ENCODE measurements at places on chromosomes 1 and 21.

DNA sequence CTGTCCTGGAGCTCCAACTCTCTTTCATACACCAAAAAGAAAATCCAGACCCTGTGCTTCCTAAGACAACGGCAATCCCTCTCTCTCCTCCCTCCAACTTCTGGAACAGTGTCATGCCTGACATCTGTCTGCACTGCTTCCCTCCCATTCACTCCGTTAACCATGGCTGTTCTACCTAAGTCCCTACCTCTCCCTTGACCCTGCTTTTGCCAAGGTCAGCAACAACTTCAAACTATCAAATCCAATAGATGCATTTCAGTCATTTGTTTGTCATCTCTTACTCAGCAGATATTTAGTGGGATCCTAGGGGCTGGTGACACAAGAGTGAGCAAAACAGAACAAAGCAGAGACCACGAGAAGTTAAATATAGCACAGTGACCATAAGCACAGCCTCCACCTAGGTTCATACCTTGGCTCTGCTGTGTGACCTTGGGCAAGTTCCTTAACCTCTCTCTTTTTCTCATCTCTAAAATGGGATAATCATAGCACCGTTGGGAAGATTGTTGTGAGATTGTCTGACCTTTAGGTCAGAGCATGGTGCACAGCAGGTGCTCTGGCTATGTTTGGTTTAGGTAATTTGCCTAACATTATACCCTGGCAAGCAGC lies 88.9 kb downstream of the TMEM53 start:
- DNase-seq, result no peak

GRCh38 chr21:46065914-46066551 lies 31.9 kb upstream of the COL6A2 start:
- DNase-seq, result no peak

DNA sequence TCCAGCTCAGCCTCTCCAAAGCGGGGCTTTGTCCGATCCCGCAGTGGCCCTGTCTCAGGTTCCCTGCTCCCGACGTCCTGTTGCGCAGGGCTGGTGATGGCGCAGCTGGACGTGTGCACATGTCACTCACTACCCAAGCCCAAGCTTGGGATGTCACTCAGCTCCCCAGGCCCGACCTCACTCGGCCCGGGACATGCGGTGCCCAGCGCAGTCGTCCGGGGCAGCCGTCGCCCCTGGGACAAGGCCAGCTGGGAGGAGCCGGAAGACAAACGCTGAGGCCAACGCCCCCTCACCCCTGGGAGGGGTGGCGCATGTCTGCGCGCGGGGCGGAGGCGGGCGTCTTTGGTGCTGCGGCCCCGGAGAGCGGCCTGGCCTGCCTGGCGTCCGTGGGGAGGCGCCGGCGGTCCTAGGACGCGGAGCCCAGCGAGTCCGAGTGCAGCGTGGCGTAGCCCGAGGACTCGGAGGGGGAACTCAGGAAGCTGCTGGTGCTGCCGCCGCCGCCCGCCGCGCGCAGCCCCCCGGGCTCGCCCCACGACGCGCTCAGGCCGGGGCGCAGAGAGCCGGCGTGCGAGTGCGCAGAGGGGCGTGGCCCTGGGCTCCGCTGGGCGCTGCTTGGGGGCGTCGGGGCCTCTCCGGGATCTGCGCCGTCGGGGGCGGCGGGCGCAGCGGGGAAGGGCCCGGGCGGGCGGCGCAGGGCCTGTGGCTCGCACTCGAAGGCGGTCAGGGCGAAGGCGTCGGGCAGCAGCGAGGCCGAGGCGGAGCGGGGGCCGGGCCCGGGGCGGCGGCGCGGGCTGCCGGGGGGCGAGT lies 5.2 kb downstream of the HES3 start:
- DNase-seq, result no peak

GRCh38 chr1:115261496-115261895 lies 76.6 kb downstream of the NGF start:
- DNase-seq, result no peak

DNA sequence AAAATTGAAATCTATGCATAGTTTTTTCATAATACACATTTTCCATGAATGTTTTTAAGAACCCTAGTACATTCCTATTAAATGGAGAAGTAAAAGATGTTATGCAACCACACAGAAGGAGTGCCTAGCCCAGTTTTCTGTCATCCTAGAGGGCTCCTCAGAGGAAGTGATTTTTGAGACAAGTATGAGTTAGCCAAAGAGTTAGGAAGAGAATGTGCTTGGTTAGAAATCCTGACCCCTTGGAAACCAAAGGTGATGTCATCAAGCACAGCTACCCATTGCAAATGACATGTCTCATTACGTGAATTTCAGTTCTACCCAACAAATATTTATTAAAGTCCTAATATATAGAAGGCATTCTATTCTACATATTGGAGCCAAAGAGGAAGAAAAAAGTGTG lies 88.9 kb upstream of the TNFSF4 start:
- DNase-seq, result no peak

- no peak for DNase-seq
Measured at GRCh38 chr1:54991939-54992338, 6.8 kb upstream of the BSND start.

DNA sequence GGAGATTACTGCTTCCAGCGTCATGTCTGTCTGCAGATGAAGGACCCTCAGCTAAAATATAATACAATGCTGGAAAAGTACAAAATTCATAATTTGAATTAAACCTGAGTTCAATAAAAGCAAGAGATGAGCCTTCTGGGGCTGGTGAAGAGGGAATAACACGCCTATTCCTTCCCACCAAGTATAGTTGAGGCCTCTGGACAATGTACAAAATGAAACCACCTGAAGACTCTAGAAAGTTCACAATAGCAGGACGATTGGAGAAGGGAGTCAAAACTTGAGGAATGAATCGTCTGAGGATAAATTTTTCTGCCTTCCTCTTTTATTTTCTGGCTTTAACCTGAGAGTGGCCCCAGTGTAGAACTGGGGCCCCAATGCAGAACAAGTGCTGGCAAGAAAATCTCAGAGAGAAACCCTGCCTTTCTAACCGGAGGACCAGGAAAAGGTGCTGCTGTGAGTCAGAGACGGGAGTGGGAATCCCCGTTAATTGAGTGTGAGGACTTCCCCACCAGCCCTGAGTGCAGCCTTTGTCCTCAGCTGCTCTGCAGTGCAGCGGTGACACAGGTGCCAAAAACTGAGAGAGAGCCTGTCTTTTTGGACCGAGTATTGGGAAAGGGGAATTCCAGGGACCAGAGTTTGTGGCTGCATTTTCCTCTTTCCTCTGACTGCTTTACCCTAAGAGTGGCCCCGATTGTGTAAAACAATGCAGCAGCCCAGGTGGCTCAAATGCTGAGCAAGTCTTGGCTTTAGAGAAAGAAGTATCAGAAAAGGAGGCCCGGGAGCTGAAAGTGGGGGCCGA lies 264.9 kb downstream of the DYRK1A start:
- no peak for DNase-seq

DNA sequence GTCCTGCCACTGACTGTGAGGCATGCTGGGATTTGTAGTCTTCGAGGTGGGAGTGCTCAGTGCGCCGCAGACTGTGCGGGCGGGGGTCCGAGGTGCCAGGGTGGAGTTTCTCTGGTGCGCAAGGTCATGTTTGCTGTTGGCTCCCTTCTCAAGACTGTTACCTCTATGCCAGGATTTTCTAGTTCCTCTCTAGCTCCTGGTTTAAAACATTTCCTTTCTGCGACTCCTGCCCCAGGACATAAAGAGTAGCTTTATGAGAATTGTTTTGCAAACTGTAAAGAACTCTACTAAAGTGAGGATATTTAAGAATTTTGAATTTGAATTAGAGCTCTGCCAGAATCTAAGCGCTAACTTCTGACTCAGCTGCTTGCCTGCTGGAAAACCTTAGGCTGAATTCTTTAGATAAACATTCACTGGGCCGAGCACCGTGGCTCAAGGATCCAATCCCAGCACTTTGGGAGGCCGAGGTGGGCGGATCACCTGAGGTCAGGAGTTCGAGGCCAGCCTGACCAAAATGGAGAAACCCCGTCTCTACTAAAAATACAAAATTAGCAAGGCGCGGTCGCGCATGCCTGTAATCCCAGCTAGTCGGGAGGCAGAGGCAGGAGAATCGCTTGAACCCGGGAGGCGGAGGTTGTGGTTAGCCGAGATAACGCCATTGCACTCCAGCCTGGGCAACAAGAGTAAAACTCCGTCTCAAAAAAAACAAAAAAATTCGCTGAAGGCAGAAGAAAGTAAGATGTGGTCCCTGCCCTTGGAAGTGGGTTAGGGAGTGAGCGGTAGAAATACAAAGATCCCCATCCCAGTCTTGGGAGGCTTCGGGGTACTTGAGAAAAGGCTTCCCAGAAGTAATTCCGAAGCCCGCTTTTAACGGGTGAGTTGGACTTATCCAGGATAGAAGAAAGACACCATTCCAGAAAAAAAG lies 992 bp upstream of the USP48 start:
- no peak for DNase-seq

- DNase-seq, result no peak
Measured at GRCh38 chr1:38444311-38444710, 397.7 kb upstream of the POU3F1 start.

GRCh38 chr21:15171546-15171945 lies 106.7 kb upstream of the NRIP1 start:
- no peak for DNase-seq

GRCh38 chr1:77899647-77900320 lies 11.4 kb downstream of the NEXN start:
- no peak for DNase-seq

- no peak for DNase-seq
Measured at GRCh38 chr1:219659005-219659600, 46.2 kb upstream of the ZC3H11B start.

DNA sequence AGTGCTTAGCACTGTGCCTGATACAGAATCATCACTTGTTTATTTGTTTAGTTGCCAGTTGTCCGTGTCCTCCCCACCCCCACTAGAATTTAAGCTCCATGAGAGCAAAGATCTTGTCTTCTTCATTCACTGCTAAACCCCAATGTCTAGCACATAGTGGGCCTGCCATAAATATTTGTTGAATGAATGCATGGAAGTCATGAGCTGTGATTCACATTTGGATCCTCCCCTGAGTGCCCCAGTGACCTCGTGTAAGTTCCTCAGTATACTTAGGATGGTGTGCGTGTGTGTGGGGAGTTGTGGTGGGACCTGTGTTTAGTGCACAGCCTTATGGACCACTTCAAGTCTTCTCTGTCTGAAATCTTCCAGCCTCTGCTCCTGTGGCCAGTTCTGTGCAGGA lies 23.1 kb downstream of the IER5 start:
- no peak for DNase-seq
